ENCODE measurements at places on chromosomes 3 and 15.
A peak's percentile ranks its signal among the peaks of the same experiment; 100 is the strongest.

DNA sequence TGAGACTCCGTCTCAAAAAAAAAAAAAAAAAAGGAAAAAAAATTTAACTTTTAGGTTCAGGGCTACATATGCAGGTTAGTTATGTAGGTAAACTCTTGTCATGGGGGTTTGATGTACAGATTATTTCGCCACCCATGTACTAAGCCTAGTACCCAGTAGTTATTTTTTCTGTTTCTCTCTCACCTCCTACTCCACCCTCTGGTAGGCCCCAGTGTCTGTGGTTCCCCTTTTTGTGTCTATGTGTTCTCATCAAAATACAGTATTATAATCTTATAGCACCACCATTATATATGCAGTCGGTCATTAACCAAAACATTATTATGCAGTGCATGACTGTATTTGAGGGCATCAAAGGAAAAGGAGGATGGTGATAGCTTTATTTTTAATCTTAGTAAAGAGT, 47.3 kb downstream of the CHP1 start:
- DNase-seq, result no peak

DNA sequence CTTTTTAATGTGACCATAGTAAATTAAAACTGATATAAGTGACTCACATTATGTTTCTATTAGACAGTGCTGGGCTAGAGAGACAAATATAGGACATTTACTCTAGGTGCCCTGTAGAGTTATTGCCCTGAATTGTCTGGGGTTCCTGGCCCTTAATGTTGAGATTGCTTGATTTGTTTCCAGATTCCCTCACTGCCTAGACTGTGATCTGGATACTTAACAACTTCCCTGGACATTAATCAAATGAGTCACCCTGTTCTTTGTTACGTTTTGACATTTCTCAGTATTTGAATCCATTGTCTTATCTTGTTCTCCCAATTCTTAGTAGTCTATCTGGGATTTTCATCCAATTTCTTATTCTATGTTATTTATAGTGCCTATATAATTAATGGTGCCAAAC, 65.8 kb downstream of the DTWD1 start:
- DNase-seq, result no peak

- no peak for DNase-seq
Observed at GRCh38 chr3:151226088-151226563, 23.1 kb upstream of the GPR171 start.

DNA sequence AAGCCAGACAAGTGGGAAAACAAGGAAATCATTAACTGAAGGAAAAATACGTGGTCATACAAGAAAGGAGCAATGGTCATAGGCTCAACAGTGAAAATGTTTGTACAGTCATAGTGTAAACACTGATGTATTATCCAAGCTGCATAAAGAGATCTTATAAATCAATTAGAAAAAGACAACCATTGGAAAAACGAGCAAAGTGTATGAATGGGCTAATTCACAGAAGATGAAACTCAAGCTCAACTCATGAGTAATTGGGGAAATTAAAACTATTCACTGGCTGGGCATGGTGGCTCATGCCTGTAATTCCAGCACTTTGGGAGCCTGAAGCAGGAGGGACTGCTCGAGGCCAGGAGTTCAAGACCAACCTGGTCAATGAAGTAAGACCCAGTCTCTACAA, 6.4 kb upstream of the IGF2BP2 start:
- no peak for DNase-seq

DNA sequence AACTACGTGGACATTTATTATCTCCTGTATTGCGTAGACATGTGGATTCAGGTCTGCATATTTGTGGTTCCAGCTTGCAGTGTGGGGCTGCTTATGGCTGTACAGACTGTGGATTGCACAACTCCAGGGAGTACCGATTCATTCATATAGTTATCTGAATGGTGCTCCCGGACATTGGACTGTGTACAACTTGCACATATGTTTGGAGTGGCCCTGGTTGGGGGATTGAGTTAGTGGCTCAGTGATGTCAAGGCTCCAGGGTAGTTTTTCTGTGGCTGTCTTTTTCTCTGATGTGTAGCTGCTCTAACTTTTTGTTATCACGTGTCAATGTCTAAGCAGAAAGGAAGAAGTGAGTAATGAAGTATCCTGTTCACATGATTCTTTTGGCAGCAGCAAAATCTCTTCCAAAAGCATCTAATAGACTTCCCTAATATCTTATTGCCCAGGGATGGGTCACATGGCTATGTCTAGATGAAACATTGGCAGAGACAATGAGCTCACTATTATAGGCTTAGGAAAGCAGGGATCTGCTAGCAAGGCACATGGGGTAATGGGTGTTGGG, 15.8 kb downstream of the ST3GAL6 start:
- no peak for DNase-seq

DNA sequence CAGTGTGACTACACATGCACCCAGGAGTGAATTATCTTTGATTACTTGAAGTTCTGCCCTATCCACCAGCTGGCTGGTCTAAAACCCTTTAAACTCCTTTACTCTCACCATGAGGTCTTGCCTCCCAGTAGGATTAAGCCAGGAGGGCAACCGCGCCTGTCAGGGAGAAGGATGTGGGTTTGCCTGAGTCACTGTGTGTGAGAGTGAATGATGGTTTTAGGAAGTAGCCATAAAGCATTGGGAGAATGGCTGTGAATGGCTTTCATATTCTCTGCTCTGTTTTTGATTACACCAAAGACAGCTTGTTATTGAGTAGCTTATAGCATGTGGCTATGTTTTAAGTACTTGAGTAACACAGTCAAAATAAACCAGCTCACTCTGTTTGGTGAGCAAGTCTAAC, 637.7 kb upstream of the TBL1XR1 start:
- DNase-seq, result no peak

DNA sequence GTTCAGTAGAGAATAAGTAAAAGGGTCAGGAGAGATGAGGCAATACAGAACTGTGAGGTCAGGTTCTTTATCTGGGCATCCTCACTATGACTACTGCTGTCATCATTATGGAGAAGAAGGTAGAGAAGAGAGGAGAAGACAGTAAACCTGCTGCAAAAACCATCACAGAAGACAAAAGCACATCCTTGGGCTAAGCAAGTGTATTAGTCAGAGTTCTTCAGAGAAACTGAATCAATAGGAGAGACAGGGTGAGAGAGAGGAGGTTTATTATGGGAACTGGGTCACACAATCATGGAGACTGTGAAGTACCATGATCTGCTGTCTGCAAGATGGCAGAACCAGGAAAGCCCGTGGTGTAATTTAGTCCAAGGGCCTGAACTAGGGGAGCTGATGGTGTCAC, 9.5 kb upstream of the ABHD17C start:
- DNase-seq, result no peak

DNA sequence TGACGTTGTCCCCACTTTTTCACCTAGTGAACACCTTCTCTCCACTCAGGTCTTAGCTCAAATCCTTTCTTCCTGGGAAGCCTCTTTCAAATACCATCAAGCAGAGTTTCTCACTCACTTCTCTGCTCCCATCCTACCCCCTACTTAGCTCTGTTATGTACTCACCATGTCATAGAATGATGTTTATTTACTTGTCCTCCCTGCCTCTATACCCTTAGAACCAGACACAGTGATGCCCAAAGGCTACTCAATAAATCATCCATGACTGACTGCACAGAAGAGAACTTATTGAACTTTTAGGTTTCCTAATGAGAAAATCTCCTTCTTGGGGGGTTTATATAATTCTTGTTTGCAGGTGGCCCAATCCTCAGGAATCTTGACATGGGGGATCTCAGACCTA, 154.2 kb downstream of the SSR3 start:
- no peak for DNase-seq

DNA sequence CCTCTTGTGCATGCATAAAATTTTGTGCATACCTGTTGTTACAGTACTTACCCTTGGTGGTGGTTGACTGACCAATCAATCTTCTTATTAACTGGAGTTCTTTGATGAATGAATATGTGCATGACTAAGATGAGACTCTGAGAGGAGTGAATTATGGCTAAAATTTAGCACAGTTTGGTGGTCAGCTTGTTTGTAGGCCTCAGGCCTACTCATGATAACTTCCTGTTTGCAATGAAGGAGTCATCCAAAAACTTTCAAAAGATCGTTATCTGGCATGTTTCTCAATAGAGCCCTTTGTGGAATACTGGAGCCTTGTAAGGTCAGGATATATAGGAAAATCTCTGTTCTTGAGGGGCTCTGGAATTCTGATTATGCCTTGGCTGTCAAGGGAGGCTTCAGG, 66.5 kb downstream of the LEKR1 start:
- DNase-seq, result no peak

DNA sequence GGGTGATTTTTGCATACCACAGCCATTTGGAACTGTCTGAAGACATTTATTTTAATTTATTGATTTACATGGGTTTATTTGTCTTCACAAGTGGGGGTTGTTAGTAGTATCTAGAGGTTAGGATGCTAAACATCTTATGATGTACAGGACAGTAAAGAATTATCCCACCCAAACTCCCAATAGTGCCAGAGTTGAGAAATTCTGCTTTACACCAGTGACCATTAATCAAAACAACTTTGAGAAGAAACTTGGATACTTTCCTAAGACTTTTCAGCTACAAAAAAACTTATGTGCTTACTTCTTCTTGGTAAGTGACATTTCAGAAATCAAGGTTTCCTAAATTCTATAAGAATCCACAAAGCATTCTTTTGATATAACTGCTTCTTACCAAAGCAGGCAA, 156.7 kb downstream of the SUCLG2 start:
- DNase-seq, result no peak

- DNase-seq, result no peak
Observed at GRCh38 chr15:35481992-35482391, 64.0 kb downstream of the DPH6 start.

DNA sequence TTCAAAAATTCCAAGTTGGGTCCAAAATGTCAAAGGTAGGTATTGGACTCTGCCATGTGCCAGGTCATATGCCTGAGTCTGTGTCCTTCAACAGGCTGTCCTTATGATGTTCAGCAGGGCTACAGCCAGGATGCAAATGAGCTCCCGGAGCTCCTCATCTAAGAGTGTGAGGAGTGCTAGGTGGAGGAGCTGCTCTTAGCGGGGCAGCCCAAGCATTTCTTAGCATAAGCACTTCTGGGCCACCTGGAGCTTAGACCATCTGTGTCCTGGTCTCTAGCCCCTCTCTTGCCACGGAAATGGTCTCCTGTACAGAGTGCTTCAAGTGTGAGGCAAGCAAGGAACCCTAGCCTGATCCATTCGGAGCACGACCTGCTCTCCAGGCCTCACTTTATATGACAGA, 64.6 kb upstream of the PRR23C start:
- peak; percentile 41 for DNase-seq

DNA sequence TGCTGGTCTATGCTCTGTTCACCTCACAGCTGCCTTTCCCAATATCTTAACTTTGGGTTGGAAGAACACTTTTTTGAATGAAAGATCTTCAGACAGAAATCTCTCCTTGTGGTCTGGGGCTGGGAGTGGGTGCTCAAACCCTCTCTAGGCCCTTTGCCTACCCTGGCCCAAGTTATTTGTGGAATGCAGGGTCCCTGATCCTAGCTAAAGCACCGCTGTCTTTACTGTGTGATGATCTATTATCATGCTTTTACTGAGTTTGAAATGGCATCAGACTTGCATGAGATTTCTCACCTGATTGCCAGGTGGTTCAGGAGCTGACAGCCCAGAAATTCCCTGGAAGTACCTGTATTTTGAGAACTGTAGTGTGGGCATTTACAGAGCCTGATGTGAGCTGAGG, 412.7 kb upstream of the ONECUT1 start:
- no peak for DNase-seq

DNA sequence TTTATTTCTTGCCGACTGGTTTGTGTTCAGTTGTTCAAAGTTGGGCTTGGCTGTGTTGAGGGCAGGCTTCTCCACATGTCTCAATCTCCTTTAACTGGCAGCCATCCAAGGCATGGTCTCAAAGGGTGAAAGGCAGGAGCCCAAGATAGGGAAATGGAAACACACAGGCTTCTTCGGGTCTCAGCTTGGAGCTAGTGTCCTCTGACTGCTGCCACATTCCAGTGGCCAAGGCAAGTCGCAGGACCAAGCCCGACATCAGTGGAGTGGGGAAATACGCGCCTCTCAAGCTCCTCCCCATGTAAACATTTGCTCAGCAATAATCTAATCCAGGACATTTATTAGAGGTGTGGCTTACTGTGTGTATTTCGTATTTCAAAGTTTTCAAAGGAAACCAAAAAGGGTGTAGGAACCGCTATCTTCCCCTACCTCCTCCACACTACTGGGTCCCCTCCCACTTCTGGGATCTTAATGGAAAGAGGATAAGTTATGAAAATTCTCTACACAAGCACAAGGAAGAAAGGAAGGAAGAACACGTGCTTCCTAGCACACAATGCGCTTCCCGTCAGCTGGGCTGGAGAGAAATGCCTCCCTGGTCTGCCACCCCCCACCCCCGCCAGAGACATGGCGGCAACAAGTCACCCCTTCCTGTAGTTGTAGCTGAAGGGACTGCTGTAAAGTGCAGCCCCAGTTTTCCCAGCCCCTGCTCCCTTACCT, 181.7 kb downstream of the FAM43A start:
- no peak for DNase-seq

DNA sequence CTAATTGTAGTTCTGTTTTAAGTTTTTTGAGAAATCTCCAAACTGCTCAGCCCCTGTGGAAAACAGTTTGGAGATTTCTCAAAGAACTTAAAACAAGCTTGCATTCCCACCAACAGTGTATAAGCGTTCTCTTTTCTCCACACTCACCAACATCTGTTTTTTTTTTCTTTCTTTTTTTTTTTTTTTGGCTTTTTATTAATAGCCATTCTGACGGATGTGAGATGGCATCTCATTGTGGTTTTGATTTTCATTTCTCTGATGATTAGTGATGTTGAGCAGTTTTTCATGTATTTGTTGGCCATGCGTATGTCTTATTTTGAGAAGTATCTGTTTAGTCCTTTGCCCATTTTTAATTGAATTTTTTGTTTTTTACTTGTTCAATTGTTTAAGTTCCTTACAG, 73.1 kb upstream of the COL8A1 start:
- DNase-seq, result no peak

DNA sequence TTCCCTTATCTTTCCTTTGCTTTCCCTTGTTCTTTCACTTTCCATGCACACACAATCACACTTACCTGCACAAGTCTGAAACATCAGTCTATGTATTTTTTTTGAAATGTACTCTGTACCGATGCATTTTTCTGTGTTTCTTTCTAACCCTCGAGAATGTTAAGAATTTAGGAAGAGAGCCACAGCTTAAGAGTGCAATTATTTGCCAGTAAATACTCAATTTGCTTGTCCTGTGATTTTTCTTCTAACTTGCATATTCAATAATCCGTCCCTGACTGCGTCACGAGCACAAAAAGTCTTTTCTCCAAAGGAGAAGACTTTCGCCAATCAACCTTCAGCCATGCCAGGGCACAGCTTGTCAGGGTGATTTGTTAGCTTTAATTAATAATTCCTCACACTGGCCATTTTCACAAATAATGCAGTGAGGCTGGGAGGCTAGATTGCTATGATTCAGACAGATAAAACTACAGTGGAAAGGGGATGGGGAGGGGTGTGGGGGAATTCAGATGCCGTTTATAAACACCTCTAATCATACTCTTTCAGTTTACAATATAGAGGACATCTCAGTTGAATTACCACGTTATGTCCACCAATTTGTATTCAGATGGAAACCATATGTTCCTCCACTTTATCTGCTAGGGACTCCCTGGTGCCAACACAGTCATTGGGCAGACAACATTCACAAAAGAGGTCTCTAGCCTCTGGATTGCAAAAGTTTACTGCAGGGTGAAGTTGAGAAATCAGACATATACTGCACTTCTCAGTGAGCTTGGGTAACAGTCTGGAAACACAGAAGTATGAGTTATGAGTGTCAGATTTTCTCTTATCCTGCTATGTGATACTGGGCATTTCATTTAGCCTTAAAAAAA, 388.0 kb downstream of the ZBTB20 start:
- DNase-seq, result no peak

GRCh38 chr15:65369651-65370050, 8.2 kb downstream of the IGDCC3 start:
- DNase-seq, result no peak

- no peak for DNase-seq
Observed at GRCh38 chr3:142680710-142681109, 43.1 kb upstream of the TRPC1 start.

Measured in ascending aorta (tissue), 2 donors.